ENCODE measurements at places on chromosomes 3 and 15.

DNA sequence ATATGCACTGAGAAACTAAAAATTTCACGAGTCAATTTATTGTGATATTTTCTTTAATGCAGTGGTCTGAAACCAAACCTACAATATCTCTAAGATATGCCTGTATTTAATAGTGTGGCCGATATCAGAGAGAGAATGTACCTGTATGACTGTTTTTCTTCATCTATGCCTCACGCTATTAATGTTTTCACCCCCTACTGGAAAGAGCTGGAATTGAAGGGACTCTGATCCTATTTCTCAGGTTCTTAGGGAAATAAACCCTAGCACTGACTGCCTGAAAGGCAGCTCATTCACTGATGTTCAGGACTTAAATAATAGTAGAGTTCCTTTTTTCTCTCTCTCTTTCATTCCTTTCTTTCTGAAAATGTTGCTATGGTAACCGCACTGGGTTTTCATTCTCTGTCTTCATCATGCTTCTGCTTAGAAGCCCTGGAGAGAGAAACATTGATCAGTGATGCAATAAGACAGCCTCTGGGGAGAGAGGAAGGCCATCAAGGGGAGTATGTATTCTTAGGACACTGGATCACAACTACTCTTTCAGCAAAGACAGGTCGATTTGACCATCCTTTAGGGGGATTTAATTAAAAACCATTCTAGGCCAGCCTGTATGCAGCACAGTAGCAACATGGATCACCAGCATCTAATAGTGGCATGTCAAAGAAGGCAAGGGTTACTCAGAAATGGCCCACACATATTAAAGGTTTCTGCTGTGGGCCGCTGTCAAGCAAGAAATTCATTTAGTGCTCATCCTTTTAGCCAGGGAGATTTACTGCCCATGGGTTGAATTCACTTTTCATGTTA, 1135.7 kb downstream of the IGSF11 start:
- DNase-seq, result no peak

DNA sequence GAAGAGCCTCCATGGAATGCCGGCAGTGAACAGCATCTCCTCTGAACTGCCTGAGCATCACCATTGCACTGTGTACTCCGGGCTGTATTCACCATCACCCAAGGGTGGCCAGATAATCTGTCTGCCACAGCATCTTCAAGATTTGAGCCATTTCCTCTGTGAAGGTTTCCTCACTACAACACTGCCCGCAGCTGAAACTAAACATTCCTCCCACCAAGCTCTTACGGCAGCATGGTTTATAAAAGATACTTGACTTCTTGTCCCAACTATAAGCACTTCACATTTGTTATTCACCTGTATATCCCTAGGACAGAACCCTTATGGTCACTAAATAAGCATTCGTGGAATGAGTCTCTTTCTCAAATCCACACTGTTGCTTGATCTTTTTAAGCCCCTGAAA, 125.9 kb downstream of the SST start:
- no peak for DNase-seq

DNA sequence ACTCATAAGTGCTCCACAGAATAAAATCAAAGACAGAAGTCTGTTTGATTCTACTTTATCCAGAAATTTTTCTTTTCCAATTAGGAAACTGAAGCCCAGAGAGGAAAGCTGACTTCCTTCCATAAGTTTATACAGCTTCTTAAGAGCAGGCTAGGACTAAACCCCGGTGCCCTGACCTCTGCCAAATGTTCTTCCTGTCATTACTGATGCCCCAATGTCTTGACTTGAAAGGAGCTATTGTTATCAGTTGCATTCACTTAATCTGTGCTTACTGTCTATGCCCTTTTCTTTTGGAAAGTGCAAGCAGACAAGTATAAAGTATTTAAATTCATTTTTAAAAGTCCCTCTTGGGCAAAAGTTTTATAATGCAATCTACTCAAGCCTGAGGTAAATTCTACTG, 18.1 kb downstream of the CD200 start:
- no peak for DNase-seq

- no peak for DNase-seq
These were observed 12.0 kb downstream of the ALDH1A2 start for GRCh38 chr15:58053315-58054153.

DNA sequence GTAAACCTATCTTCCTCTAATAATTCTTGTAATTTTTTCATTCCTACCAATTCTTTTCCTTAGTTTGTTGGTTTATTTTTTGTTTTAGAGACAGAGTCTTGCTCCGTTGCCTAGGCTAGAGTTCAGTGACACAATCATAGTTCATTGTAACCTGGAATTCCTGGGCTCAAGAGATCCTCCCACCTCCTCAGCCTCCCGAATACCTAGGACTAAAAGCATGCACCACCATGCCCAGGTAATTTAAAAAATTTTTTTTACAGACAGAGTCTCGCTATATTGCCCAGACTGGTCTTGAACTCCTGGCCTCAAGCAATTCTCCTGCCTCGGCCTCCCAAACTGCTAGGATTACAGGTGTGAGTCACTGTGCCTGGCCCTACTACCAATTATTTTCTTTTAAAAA, 220.2 kb downstream of the ERC2 start:
- no peak for DNase-seq

DNA sequence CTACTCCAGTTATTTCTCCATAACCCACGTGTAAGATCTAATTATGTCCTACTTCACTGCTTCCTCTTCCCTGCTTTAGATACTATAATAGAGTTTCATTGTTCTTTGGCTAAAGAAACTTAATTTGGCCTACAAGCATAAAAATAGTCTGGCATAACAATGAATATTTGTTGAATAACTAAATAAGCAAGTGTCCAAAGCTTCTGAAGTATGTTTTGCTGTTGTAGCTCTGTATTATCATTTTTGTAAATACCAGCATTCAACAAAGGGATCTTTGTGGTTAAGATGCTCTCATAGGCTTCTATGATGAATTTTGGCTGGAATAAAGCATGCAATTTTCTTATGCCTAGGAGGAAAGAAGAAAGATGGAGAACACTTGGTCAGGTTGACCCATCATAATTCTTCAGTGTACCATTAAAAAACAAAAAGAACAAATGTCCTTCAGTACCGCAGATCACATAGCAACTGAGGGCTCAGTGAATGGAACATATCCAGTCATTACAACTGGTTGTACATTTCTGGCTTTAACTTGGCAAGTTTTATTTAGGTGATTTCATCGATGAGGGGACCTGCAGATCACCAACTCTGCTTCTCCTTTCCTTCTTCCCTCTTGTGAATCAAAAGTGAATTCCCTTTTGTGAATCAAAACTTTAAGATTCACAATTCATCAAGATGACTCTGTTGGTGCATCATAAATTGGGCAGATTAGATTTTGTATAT, 465.9 kb upstream of the TGFBR2 start:
- DNase-seq, result no peak

- DNase-seq, result no peak
These were observed 172.3 kb downstream of the MYRIP start for GRCh38 chr3:39981547-39982184.

DNA sequence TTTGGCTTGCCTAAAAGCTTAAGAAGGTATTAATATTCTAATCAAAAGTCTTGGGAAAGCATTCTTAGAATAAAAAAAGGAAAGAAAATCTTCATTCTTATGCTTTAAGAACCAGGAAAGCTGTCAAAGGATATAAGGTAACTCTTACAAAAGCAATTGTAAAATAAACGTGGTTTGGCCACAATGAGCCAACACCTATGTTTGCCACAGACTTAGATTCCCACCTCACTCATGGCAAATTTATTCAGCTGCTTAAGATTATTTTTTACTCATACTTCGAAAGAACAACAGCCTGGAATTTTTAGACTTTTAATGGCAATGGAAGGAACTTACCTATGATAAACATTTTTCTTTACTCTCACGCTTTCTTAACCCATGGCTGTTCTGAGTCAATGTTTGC, 38.4 kb downstream of the AGTR1 start:
- DNase-seq, result no peak

DNA sequence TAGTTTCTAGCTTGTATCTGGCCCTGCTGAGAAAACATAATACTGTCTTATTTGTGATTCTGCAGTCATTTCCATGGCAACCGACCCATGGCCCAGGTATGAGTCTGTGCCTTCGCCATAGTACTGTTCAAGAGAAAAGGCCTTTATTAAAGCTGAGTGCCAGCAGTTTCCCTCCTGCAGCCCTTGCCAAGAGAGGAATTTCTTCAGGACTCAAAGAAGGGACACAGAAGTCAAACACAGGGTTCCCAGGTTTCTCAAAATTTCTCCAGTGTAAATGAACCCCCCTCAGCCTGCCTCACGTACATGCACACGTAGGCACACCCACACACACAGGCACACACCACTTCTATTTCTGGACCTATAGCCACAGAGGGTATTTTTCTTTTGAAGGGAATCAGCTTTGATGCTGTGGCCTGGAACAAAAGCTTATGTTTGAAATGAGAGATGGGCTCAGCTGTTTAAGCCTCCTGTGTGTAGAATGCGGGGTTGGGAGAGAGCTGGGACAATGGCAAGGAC, 269.2 kb downstream of the PDCD6IP start:
- no peak for DNase-seq

- no peak for DNase-seq
These were observed 12.2 kb downstream of the IL5RA start for GRCh38 chr3:3097958-3098357.

- DNase-seq, result no peak
These were observed 88.6 kb upstream of the SPRED1 start for GRCh38 chr15:38164061-38164460.

DNA sequence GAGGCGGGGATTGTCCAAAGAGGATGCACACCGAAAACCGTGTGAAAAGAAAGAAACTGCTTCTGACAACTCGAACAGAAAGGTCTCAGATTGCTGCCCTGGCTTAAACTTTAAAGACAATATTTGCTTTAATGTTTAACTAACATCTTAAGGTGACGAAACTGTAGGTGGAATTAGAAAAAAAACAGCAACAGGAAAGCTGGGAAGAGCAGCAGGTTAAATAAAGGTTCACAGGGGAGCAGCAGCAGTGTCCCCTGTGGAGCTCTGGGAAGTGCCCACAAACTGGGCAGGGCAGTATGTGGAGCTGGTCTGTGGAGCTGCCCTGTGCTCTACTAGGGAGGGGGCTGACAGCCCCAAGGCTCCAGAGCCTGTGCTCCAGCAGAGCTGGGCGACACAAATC, 25.4 kb downstream of the RUVBL1 start:
- DNase-seq, result no peak

DNA sequence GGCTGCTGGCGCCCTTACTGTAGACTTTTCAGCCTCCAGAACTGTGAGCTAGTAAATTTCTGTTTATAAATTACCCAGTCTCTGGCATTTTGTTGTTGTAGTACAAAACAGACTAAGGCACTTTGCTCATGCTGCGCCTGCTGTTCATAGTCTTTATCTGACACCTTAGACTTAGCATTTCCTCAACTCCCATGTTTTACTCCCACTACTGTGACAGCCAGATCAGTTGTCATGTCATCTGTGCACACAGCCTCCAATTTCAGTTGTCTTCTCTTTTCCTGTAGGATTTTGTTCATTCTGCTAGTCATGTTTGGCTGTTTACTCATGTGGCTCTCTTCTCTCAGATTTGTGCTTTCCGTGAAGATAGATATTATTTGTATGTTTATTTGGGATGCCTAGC, 62.0 kb downstream of the TCF12 start:
- no peak for DNase-seq

DNA sequence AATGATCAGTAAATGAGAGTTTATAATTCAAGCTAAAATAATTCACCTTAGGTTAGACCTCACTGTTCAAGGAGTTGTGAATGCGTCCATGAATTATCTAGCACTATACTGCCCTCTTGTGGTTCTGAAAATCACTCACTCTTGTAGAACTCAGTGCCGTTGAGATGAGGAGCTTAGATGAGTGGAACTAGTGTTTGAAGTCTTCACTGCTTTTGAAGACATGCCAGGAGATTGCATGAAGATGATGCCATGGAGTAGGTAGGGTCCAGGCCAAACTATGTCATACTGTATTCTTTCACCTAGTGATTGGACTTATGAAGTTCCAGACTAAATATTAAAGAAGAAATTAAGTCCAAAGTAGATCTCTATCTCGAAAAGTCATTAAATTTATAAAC, 28.8 kb downstream of the LYSMD4 start:
- no peak for DNase-seq

- no peak for DNase-seq
These were observed 3.2 kb upstream of the ILDR1 start for GRCh38 chr3:122025296-122025695.

GRCh38 chr3:138594150-138594934, at the start of gene CEP70:
CEP70 (minus strand) TSS chr3:138594260; CDS start chr3:138572927, 21,333 bp downstream.
- peak; percentile 97 for DNase-seq

- DNase-seq, result peak; percentile 66
These were observed 88.6 kb upstream of the ZNF280D start for GRCh38 chr15:56821721-56822425.

DNA sequence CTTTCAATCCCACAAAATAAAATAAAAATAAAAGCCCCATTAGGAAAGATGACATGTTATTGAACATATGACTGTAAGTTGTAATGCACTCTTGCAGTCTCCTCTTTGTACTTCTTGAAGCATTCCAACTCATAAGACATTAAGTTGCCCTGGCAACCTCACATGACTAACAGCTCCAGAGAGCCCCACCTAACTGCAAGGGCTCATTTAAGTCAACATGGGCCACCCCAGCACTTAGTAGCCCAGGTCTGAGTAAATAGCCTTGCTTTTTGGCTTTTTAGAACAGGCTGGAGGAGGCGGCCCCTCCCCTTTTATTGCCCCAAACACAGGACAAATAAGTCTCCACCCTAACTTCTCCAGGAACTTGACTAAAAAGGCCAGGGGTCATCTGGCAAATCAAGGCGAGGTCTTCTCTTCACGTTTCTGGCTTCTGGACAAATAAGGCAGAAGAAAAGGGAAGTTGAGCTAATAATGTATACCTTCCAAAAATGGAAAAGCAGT, 135.1 kb downstream of the TMCO5A start:
- DNase-seq, result no peak

DNA sequence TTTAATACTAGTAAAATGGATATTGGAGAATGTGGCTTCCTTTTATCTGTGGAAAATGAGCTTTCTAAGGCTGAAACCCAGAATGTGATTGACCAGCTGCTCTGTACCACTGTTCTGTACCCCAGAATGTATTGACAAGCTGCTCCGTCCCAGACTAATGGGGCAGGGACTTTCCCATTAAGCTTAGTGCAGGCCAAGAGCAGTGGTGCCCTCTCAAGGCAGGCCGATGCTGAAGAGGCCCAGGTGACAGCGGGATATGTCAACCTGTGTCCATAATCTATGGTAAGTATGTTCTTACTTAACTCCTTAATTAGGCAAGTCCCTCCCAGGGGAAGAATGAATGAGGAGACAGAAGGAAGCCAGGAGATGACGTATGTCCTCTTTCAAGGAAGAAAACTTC, 31.1 kb downstream of the SGO1 start:
- DNase-seq, result no peak

- no peak for DNase-seq
These were observed 62.7 kb downstream of the PXYLP1 start for GRCh38 chr3:141294301-141294700.

GRCh38 chr3:47221798-47222197, 57.9 kb upstream of the SETD2 start:
- no peak for DNase-seq
